CD4-positive, alpha-beta T cell treated with Interferon gamma for 1 hour (primary cell): ENCODE measurements at places on chromosomes 7 and 10.

DNA sequence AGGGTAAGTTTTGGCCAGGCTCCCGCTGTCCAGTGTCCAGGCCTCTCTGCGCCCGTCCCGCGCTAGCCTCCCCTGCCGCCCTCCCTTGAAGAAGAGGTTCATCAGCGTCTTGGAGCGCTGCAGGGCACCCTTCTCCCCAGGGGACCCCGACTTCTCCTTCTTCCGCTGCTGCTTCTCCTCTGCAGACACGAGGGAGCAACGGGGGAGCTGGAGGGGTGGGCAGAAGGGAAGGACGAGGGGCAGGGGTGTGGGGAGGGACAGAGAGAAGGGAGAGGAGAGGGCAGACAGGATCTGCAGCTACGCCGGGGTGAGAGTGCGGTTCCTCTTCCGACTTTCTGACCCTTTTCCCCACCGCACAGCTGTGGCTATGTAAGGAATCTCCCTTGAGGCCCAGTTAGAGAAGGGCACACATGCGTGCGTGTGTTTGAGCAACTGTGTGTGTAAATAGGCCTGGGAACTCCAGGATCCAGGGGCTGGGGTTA is 12.8 kb downstream of the PDZD7 start:
- DNase-seq, result peak; percentile 24

- peak; percentile 60 for DNase-seq
Observed at GRCh38 chr7:155002411-155003091, 373 bp downstream of the PAXIP1 start.

GRCh38 chr10:22246680-22247391 is 29.0 kb upstream of the EBLN1 start:
- no peak for DNase-seq

DNA sequence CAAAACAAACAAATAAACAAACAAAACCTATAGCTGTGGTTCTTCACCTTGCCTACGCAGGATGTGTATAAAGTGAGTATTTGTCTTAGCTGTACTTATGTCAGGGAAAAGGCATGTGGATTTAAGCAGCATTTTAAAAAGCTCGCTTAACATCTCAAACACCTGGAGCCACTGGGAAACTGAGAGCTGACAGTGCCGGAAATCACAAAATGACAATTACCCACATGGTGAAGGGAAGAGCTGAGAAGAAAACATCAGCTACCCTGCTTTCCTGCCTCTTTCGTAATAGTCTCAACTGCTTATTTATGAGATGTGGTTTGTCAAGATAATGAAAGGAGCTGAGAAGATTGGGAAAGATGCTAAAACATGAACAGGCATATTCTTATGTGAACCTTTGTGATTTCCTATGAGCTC is 31.1 kb upstream of the MSMB start:
- DNase-seq, result no peak

GRCh38 chr7:44982535-44982923 is 3.7 kb upstream of the MYO1G start:
- no peak for DNase-seq

DNA sequence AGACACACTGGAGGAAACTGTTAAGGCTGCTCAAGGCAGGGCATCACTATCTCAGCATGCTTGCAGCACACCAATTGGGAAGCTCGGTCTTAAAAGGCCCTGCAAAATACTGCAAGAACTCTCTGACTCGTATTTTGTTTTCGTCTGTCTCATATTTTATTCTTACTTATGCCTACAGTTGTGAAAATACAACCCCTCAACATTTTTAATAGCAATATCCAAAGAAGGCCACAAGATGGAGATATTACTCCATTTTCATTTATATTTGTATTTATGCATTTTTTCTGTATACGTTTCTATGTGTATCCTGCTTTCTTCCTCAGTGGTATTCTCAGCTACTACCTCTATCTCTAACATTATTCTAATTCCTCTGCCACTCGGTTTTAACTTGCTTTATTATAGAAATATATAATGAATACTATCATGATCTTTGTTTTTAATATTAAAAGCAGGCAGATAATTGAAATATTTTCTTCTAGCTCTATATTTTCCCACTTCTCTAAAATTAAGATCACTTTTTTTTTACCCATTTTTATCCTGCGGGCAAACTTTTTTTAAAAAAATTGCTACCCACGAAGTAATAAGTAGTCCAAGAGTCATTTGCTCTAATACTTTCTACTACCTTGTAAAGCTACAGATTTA is 10.0 kb downstream of the DNAJC1 start:
- DNase-seq, result no peak
